IPS DF 6.9 (cell line): ENCODE measurements at places on chromosomes 7 and 10.

- DNase-seq = no peak
Observed at GRCh38 chr7:24751484-24751883, 5.8 kb downstream of the GSDME start.

DNA sequence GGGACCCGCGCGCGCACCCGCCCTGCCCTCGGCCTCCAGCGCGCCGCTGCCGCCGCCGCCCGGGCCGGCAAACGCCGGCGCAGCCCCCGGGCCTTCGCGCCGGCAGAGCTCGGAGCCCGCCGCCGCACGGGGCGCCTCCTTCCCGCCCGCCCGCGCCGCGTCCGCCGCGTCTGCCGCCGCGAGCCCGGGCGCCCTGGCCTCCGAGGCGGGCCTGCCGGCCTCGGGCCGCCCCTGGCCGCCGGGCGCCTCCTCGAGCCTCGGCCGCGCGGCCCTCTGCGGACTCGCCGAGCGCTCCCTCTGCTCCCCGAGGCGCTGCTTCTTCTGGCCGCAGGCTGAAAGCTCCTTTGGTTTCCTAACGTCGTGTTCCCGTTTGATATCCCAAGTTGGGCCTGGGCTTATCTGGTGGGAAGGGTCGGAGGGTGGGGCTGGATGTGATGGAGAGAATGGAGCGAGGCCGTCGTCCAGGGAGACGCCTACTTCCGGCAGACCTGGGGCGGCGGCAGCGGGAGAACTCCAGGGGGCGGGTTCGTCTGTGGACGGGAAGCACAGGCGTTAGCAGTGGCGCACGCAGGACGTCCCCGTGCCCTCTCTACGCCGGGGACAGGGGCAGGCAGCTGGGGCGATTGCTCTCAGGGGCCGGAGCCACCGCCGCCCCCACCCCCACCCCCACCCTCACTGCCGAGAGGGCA, 221.0 kb downstream of the PHTF2 start:
- DNase-seq = no peak

DNA sequence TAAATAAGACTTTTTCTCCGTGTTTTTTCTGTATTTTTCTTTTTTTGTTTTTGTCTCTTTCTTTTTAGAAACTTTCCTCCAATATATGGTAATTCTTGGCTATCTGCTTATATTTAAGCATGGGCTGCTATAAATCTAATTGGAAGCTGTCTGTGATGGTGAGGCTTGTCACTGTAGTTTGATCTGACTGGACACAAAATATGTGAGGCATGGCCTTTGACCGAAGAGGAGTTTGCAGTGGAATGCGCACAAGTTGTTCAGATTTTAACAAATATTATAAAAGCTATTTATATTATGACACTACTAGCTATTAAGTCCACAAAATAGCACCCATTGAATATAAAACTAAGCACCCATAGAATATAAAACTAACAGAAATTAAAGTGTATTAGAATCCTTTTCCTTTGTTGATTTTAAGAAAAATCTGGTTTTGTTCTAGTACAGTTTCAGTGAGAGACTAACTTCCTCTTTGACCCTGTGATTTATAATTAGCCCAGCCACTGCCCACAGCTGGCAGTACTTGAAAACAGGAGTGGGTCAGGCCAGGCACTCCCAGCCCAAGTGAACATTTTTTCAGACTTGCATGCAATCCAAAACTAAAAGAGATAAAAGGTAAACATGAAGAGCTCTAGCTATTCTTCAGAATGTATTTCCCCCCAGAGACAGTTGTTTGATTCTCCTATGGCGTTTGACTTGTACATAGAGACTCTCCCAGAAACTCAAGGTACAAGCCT, 69.9 kb upstream of the FGL2 start:
- DNase-seq = no peak

GRCh38 chr7:47588704-47589225, 6.9 kb upstream of the TNS3 start:
- DNase-seq = no peak

GRCh38 chr7:11290863-11291262, 317.2 kb downstream of the PHF14 start:
- DNase-seq = no peak

DNA sequence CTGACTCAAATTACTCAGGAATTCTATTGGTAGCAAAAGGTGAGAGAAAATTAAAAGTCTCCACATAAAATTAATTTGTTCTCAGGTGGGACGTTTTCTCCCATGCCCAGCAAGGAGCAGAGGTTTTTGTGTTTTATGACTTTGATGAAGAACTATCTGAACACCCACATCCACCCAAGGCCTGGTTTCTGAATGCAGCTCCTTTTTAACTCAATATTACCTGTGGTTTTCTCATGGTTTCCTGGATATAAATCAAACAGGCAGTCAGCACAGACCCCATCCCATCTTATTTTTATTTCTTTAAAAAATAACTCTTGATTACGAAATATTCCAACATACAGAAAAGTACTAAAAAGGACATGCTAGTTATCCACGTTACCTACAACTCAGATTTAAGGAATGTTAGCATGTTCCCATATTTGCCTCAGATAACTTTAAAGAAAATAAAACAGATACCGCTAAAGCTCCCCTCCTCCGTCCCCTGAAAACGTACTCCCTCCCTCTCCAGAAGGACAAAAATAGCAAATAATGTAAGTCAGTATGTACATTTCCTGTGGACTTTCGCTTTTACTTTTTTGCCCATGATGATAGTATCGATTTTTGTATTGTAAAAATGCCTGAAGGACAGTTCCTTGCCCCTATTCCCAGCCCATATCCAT, 43.4 kb downstream of the GLI3 start:
- DNase-seq = no peak

GRCh38 chr10:10489076-10489475, 528.6 kb upstream of the CELF2 start:
- DNase-seq = no peak

GRCh38 chr7:19410106-19410505, 264.9 kb upstream of the FERD3L start:
- no peak for DNase-seq

DNA sequence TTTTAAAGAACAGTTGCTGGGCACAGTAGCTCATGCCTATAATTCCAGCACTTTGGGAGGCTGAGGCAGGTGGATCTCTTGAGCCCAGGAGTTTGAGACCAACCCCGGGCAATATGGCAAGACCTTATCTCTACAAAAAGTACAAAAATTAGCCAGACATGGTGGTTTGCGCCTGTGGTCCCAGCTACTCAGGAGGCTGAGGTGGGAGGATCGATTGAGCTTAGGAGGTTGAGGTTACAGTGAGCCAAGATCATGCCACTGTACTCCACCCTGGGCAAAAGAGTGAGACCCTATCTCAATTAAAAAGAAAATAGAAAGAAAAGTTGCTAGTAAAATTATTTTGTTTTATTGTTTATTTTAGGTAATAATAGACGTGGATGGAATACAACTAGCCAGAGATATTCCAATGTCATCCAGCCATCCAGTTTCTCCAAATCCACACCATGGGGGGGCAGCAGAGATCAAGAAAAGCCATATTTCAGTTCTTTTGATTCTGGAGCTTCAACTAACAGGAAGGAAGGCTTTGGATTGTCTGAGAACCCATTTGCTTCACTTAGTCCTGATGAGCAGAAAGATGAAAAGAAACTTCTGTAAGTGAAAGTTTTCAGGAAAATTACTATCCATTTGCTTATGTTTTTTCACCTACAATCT, 3.0 kb downstream of the NUP42 start:
- DNase-seq = no peak

GRCh38 chr7:81883801-81884393, 114.0 kb upstream of the HGF start:
- DNase-seq = no peak

DNA sequence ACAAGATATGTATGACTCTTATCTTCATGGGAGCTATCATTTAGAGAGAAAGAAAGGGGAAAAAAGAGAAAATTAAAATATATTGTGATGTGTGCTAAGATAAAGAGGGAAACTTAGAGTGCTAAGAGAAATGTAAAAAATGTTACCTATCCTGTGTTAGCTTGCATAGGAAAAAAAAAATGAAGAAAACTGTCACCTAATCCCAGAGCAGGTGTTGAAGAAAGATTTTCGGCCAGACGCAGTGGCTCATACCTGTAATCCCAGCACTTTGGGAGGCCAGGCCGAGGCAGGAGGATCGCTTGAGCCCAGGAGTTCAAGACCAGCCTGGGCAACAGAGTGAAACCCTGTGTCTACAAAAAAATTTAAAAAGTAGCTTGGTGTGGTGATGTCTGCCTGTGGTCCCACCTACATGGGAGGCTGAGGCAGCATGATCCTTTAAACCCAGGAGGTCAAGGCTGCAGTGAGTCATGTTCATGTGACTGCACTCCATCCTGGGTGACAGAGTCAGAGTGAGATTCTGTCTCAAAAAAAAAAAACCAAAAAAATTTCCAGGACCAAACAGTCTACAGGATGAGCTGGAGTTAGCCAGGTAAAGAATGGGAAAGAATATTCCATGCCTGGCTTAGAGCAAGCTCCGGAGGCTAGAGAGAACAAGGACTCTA, 2.4 kb upstream of the MKLN1 start:
- no peak for DNase-seq

- DNase-seq = no peak
Observed at GRCh38 chr10:97515271-97515978, 16.7 kb downstream of the UBTD1 start.

GRCh38 chr10:36675458-36675880, 449.9 kb upstream of the ANKRD30A start:
- no peak for DNase-seq

GRCh38 chr7:157854066-157854891, 517.5 kb downstream of the DNAJB6 start:
- DNase-seq = no peak

DNA sequence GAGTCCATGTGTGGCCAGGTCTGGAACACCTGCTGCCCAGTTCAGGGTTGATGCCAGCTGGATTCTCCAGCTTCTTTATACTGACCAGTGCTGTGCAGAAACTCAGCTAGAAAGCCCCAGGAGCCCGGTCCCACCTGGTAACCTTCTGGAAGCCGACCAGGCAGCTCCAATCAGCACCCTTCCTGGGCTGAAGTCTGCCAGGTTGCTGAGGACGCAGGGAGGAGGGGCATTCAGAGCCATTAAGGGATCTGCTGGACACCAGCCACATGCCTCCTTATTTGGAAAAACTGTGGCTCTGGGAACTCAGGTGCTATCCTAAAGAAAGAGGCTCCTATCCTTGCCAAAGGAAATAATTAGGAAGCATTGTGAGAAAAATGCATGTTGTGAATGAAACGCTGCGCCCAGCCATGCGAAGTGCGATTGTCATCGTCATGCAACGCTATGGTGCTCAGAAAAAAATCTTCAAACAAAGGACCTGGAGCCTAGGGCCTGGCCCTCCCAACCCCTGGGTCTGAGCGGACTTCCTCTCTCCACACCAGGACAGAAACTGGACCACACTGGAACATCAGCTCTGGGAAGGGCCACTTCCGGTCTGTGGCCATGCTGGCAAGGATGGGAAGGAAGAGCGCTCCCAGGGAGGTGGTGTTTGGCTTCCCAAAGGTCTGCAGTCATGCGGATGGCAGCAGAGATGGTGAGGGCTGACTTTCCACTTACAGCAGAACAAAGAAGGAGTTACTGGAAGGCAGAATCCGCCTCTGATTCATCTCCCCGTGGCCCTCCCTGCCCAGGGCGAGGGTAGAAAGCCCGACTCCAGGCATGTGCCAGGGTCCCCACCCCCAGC, 90.1 kb downstream of the FAM53B start:
- no peak for DNase-seq

- DNase-seq = no peak
Observed at GRCh38 chr10:88065383-88066049, 202.1 kb downstream of the PTEN start.

- DNase-seq = no peak
Observed at GRCh38 chr10:80729896-80730295, 192.2 kb downstream of the SH2D4B start.

- no peak for DNase-seq
Observed at GRCh38 chr10:125827133-125827532, 3.8 kb downstream of the BCCIP start.

DNA sequence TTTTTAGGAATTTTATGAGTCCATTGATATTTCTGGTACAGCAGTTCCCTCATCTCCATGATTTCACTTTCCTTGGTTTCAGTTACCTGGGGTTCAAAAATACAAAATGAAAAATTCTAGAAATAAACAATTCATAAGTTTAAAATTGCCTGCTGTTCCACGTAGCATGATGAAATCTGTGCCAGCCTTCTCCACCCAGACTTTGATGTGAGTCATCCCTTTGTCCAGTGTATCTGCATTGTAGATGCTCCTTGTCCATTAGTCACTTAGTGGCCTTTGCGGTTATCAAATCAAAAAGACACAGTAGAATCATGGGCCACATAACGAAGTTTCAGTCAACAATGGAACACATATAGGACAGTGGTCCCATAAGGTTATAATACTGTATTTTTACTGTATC, 286.9 kb downstream of the PTEN start:
- DNase-seq = no peak

GRCh38 chr7:3164380-3164792, 120.7 kb upstream of the CARD11 start:
- DNase-seq = no peak

GRCh38 chr10:44263771-44264170, 121.1 kb downstream of the CXCL12 start:
- DNase-seq = no peak

- DNase-seq = no peak
Observed at GRCh38 chr7:135980012-135980551, 2.9 kb upstream of the MTPN start.

GRCh38 chr10:7045891-7046599, 364.8 kb downstream of the SFMBT2 start:
- DNase-seq = no peak

- no peak for DNase-seq
Observed at GRCh38 chr7:8625612-8626011, 192.2 kb downstream of the NXPH1 start.

GRCh38 chr7:40891232-40891631, 756.4 kb downstream of the SUGCT start:
- DNase-seq = no peak

DNA sequence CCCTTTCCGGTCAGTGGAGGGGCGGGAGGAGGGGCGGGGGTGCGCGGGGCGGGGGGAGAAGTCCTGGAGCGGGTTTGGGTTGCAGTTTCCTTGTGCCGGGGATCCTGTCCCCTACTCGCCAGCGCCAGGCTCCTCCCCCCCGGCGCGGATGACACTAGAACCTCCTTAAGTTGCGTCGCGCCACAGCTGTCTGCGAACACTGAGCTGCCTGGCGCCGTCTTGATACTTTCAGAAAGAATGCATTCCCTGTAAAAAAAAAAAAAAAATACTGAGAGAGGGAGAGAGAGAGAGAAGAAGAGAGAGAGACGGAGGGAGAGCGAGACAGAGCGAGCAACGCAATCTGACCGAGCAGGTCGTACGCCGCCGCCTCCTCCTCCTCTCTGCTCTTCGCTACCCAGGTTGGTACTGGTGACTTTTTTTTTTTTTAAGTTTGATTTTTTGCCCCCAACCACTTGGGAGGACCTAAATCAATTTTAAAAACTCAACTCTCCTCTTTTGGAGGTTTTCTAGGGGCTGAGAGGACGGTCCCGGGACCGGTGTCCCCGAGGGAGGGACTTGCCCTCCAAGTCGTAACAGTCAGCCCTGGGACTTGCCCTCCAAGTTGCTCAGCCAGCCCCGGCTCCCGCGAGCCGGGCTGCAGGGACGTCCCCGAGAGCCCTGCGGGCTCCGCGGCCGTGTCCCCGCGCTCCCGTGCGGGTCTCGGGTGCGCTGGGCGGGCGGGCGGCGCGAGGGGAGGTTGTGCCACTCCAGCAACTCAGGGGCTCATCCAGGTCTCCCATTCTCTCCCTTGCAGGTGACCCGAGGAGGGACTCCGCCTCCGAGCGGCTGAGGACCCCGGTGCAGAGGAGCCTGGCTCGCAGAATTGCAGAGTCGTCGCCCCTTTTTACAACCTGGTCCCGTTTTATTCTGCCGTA, at the start of gene GATA3:
Gene GATA3, plus strand, starts transcription at position 195 of the 914 bp plus-strand sequence. CDS start 968 bp downstream, outside the sequence.
- DNase-seq = no peak

- DNase-seq = no peak
Observed at GRCh38 chr10:62491597-62491996, 117.4 kb downstream of the ZNF365 start.
